Dermis microvascular lymphatic vessel endothelial cell (primary cell): ENCODE measurements at places on chromosomes 13 and 19. TPM values are rescaled to one million over a fixed set of nuclear protein-coding genes. Genes with fewer than 3 reads are reported as not detected.

Gene FCER2
- not detected in 2 replicates for total RNA-seq

Gene MAP4K1
- total RNA-seq: 0.13 TPM in 1 of 2 replicates, not detected in the other

Gene NDFIP2
- 18.2 and 27.4 TPM in 2 replicates for total RNA-seq

Gene ZNF682
- total RNA-seq: 1.3 and 2.3 TPM in 2 replicates

Gene ZNF582
- total RNA-seq: 1.3 and 2.4 TPM in 2 replicates

Gene ZNF835
- total RNA-seq: 0.13 and 0.51 TPM in 2 replicates

Gene PRKCSH
- 101 and 136 TPM in 2 replicates for total RNA-seq

DNA sequence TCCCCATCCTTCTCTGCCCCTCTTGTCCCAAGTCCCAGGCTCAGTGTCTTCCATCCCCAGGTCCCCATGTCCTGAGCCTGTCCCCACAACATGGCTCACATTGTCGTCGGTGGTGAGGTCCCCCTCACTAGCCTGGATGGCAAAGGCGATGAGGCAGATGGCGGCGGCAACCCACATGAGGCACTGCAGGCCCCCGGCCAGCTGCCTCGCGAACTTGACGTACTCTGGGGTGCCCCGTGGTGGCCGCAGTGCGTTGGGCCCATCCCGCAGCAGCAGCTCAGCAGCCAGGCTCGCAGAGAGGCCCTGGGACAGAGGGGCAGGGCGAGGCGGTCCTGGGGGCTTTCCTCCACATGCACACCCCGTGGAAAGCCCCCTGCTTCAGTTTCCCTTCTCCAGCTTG is 1.1 kb downstream of the ATP4A start:
- no peak for DNase-seq

DNA sequence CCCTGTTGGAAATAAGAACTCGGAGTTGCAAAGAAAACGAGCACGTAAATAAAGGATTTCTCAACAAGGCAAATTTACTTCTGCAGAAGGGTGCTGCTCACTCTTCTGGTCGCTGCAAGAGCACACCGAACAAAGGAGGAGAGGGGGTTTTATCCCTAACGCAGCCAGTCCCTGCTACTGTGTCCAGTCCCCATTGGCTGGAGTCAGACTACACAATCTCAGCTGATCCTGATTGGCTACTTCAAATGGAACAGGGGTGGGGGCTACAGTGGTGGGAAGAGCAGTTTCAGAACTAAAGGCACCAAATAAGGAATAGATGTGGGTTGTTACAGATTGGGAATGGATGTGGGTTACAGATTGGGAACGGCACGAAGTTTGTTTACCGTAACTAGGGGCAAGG is 63.9 kb upstream of the MCF2L start:
- DNase-seq: no peak

DNA sequence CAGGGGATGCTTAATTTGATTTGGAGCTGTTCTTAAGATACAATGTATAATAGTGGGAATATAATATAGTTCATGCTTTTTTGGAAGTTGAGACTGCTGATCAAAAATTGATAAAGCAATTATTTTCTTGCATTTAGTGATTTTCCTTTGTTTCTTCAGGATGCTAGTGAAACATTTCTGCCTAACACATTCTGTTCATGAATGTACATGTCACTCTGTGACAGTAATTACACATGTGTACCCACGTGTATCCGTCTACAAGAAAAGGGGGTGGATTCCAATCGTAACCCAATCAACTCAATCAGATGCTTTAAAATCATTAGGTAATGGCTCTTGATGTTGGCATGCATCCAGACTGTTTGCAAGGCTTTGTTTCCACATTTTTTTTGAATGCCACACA is 5.0 kb upstream of the FRY start:
- no peak for DNase-seq

DNA sequence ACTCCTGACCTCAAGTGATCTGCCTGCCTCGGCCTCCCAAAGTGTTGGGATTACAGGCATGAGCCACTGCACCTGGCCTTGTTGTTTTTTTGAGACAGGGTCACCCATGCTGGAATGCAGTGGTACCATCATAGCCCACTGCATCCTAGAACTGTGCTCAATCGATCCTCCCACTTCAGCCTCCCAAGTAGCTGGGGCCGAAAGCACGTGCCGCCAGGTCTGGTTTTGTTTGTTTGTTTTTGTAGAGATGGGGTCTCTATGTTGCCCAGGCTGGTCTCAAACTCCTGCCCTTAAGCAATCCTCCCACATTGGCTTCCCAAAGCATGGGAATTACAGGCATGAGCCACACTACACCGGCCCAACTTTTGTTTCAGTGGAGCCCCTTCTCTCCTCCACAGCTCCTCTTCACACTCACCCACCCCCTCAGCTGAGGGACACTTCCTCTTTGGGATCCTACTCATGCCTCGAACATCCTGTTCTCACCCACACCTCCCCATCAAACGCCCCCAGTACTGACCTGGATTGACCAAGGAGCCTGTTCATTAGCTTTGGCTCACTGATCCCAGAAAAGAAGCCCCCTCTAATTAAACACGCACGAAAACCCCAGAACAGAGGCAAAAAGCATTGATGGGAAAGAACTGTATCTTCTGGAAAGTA is 12.8 kb upstream of the CERS4 start:
- DNase-seq: no peak

DNA sequence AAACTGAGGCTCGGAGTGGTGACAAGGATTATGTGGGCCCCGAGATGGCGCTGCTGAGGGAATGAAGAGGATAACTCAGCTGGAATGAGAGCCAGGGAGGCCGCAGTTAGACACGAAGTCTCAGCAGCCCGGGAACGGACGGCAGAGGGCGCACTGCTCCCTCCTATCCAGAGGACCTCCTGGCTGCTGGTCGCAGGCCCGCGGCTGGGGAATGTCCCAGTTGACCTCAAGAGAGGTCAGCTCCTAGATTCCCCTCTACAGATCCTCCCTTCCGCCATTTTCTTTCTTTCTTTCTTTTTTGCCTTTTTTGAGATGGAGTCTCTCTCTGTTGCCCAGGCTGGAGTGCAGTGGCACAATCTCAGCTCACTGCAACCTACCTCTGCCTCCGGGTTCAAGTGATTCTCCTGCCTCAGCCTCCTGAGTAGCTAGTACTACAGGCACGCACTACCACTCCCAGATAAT is 24.1 kb upstream of the ASPDH start:
- DNase-seq: peak; percentile 71

GRCh38 chr13:21670006-21670882 is 629 bp upstream of the FGF9 start:
- DNase-seq: no peak

- DNase-seq: no peak
Measured at GRCh38 chr13:86402500-86402899, 603.3 kb upstream of the SLITRK6 start.

DNA sequence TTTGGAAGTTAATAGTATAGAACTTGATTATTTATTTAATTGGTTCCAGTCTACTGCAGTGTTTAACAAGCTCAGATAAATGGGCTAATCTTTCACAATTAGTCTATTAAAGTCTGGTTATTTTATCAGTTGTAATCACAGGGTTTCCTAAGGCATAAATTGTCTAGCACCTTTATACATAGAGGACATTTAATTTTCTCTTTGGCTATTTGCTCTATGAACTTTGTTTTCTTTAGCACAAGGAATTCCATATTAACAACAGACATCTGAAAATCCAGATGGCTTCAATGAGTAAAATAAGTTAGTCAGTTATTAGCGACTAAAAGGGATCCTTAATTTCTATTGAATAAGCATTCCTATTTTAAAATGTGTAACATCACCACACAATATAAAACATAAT is 1350.8 kb upstream of the SLC10A2 start:
- no peak for DNase-seq

- DNase-seq: no peak
Measured at GRCh38 chr13:27549406-27549981, 70.8 kb downstream of the LNX2 start.

GRCh38 chr13:95754069-95754468 is 77.1 kb downstream of the DNAJC3 start:
- DNase-seq: no peak

GRCh38 chr19:42088471-42089190 is 12.7 kb downstream of the ZNF574 start:
- no peak for DNase-seq

- DNase-seq: no peak
Measured at GRCh38 chr13:46855166-46855565, 41.7 kb downstream of the HTR2A start.

GRCh38 chr19:51086153-51086850 is 3.6 kb upstream of the KLK14 start:
- no peak for DNase-seq

DNA sequence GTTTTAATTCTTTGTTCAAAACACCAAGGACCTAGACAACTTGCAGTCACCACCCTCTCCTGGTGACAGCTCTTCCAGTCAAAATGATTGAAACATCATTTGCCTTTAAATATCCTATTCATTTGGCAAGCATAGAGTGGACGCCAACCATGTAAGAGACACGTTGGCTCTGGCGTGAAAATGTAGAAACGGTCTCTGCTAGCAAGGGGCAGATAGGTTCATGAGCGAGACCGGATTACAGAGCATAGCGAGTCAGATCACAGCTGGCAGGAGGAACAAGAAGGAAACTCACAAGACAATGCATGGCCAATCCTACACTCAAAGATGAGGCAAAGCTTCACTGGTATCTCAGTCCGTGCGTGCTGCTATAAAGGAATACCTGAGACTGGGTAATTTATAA is 759.5 kb downstream of the UQCRFS1 start:
- DNase-seq: no peak

- no peak for DNase-seq
Measured at GRCh38 chr13:112204346-112205327, 137.7 kb downstream of the SOX1 start.

GRCh38 chr13:44103429-44104196 is 223.9 kb downstream of the LACC1 start:
- DNase-seq: no peak

GRCh38 chr13:26977541-26977940 is 194.1 kb downstream of the USP12 start:
- no peak for DNase-seq

DNA sequence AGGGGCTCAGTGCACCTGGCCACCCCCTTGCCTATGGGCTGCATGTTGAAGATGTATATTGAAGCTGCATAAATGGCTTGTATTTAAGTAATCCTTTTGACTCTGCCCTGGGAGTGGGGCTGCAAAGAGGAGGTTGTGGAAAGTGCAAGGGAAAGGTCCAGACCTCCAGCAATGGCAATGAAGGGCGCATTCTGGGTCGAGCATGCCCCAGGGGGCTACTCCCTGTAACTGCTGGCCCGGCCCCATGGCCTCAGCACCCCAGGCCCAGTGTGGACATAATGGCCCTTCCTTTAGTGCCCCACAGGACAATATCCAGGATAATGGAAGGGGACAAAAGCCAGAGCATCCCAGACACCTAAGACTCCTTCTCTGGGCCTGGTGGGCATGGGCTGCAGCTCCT is 43.1 kb upstream of the CHST8 start:
- DNase-seq: no peak

DNA sequence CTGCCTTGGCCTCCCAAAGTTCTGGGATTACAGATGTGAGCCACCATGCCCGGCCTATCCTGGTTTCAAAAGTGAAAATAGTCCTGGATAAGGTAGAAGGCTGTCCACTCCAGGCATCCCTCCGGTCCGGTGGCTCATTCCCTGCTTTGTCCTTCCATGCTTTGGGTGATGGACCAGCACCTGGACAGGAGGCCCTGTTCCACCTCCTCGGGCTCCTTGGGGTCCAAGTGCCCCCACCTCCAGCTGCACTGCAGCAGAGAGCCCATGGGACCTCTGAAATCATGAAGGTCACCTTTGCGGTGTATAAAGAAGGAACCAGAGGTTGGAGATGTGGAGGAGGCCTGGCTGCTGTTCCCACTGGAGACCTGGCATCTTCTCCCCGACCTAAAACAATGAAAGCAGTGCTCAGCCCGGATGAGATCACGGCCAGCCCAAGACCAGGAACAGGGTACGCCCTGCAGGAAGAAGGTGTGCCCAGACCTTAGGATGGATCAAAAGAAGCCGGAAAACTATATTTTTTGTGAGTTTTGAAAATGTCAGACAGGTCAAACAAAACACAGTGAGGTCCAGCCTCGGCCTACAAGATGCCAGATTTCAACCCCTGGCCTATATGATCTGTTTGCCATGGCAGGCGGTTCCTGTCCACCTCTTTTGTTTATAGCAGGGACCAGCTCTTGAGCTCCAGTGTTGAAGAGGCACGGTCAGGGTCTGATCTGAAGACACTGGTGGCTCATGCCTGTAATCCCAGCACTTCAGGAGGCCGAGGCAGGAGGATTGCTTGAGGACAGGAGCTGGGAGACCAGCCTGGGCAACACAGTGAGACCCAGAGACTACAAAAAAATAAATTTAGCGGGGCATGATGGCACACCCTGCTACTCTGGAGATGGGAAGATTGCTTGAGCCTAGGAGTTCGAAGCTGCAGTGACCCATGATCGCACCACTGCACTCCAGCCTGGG is 5.8 kb downstream of the LSR start:
- no peak for DNase-seq

DNA sequence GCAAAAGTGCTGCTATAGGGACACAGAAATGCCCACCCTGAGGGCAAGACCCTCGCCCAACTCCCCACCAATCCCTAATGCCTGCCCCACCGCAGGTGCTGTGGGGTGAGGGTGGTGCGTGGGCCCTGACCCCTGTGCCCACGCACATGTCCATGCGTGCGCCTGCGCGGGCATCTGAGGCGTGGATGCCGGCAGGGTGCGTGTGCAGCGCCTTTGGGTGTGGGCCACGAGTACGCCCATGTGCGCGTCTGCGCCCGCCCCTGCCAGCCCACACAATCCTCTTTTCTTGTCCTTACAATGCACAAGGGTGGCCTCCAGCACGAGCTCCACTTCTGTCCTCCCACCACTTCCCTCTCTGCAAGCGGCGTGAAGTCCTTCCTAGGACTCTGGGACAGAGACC is 14.3 kb downstream of the FUT6 start:
- no peak for DNase-seq

- no peak for DNase-seq
Measured at GRCh38 chr13:84810781-84811180, 928.5 kb upstream of the SLITRK1 start.

DNA sequence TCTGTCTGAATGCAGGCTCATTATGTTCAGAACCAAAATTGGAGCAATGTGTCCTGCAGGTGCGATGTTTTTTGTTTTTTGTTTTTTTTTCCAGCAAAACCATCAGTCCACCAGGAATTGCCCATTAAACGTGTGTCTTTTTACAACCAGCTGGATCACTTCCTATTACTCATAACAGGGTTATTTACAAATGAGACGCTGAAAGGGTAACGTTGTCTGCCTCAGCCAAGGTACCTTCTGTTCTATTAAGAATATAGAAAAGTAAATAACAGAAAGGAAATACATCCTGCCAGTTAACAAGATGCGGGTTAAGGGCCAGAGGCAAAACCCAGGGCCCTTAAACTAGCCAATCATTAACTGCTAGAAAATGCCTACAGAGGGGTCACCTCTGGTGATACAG is 590.4 kb downstream of the TBC1D4 start:
- peak; percentile 89 for DNase-seq
